ENCODE measurements at places on chromosomes 3 and 15.

DNA sequence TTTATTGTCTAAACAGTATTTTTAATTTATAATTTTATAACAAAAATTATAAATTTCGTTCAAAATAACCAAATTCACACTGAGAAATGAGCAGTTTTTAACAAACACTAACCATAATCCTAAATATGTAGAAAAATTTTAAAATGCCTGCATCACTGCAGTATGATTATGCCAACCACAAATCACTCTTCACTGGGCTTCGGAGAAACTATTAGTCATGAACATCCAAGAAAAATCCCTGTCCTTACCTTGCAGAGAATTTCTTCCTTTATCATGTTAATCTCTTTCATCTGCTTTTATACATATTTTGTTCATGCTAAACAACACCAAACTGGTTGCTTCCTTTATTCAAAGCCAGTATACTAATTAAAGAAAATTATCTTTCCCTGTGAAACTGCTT is 511.0 kb upstream of the ALCAM start:
- DNase-seq: no peak

DNA sequence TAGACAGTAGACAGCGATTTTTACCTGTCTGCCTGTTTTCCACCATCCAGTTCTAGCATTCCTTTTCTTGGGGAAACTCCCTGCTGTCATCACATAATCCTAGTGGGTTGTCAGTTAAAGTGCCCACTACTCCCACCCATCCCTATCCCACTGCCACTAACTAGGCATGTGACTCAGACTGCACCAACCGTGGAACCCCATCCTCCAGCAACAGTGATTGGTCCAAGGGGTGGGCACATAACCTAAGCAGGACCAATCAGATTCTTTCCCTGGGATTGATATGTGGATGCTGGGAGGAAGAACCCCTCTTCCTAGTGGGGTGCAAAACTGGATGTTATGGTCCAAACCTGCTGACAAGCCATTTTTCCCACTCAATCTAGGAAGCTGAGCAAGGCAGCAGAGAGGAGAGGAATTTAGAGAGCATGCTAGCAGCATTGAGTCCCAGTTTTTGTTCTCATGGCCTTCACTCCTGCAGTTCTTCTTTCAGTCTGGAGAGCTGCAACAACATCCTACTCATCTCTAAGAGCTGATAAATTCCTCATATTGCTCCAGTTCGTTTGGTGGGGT is 3.9 kb upstream of the INSYN1 start:
- no peak for DNase-seq

DNA sequence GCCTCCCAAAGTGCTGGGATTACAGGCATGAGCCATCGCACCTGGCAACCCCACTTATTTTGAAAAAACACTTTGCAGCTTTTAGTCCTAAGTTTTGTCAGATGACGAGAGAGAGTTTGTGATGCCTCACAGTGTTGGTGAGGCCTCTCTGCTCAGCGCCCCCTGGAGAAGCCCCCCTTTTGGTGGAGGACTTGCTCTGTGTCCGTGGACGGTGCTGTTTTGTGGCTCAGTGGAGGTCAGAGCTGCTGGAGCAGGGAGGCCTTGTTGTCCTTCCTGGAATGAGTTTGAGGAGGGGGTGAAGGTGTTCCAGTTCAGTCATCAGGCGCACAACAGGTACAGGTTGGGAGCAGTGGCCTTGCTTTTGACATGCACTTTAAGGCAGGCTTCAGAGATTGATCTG is 58.0 kb downstream of the PGPEP1L start:
- DNase-seq: no peak

- no peak for DNase-seq
Observed at GRCh38 chr15:92809880-92810361, 90.2 kb upstream of the CHD2 start.

DNA sequence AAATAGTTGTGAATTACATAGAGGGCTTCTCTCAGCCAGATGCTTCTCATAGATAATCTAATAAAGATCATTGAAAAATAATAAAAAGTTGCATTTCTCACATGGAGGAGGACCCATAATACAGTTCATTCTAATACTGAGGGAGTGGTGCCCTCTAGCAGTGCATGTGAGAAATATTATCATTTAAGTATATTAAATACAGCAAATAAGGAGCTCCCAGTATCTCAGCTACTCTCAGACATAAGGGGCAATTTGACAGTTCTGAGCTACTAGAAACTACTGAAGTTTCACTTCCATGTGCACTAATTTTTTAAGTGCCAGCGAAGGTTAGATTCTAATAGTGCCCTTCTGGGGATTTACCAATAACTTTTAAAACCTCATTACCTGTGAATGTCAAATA is 188.3 kb downstream of the IL5RA start:
- DNase-seq: no peak

DNA sequence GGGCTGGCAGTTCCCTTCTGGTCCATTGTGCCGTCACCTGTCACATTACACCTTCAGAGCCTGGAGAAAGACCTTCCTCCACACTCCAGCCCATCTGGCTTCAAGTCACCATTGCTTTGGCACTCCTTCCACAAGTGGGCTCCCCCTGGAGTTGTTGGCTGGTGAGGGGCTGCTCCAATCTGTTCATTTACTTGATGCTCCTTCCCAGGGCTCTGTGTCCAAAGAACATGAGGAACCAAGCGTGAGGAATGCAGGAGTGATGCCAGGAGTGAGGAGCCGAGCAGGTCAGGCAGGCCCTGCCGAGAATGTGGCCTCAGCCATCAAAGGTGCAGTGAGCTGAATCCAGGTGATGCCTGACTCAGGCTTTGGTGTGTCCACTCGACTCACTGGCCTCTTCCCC is 57.2 kb downstream of the OXNAD1 start:
- DNase-seq: no peak

- DNase-seq: no peak
Observed at GRCh38 chr3:106114220-106114619, 245.4 kb upstream of the CBLB start.

- no peak for DNase-seq
Observed at GRCh38 chr15:51580385-51580784, 42.2 kb downstream of the DMXL2 start.

- DNase-seq: no peak
Observed at GRCh38 chr3:85571835-85572234, 613.0 kb downstream of the CADM2 start.

DNA sequence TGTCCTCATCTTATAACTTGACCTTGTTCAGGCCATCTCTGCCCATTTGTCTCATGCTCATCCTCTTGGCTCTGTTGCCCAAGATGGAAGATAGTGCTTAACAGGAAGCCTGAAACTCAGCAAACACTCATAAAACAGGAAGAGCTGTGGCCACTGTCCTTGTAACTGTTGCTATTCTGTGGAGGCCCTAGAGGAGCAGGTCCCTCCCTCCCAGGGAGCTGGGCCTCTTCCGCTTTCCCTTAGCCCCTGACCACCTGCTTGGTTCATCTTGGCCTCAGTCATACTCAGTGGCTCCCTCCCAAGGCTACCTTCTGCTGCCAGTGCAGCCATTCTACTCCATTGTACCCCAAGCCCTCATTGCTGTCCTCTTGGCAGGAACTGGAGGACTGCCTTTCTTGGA is 3.5 kb downstream of the MAPKAPK3 start:
- no peak for DNase-seq

GRCh38 chr3:101036213-101036618 is 43.0 kb upstream of the ABI3BP start:
- no peak for DNase-seq

GRCh38 chr15:28101201-28101600 is 2.1 kb upstream of the OCA2 start:
- DNase-seq: no peak

- no peak for DNase-seq
Observed at GRCh38 chr3:58052373-58053273, 44.4 kb downstream of the FLNB start.

DNA sequence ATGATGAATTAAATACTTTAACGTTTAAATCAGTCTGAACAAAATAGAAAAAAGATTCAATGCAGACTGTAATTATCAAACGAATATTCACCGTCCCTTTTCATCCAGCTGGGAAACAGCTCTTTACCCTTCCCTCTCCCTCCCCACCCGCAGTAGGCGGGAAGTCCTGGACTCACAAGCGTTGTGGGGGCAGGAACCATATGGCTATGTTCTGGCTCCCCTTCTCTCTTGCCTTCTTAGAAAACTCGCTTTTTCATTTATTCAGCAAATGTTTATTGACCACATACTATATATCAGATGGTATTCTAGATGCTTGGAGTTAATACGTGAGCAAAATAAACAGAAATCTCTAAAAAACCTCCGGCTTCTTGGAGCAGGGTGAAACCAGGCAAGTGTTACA is 715 bp upstream of the SCAPER start:
- no peak for DNase-seq

- no peak for DNase-seq
Observed at GRCh38 chr3:37375184-37376127, 201.1 kb upstream of the LRRFIP2 start.

GRCh38 chr15:29071232-29071881 is 185.6 kb downstream of the APBA2 start:
- DNase-seq: no peak

- no peak for DNase-seq
Observed at GRCh38 chr3:189727898-189728297, 96.7 kb downstream of the TP63 start.

- DNase-seq: no peak
Observed at GRCh38 chr3:184791171-184791570, 20.8 kb upstream of the VPS8 start.

GRCh38 chr3:197847866-197848401 is 56.9 kb downstream of the LRCH3 start:
- no peak for DNase-seq

DNA sequence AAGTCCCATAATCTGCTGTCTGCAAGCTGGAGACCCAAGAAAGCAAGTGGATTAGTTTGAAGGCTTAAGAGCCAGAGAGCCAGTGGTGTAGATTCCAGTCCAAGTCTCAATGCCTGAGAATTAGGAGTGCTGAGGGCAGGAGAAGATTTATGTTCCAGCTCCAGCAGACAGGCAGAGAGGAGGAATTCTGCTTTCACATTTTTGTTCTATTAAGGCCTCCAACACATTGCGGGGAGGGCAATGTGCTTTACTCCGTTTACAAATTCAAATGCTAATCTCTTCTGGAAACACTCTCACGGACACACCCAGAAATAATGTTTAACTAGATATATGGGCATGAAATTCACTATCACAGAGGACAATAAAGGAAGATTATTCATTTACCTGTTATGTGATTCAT is 54.0 kb downstream of the DPH6 start:
- DNase-seq: no peak

- no peak for DNase-seq
Observed at GRCh38 chr3:171285287-171285686, 174.9 kb downstream of the TNIK start.

- DNase-seq: no peak
Observed at GRCh38 chr3:132090921-132091320, 56.1 kb upstream of the CPNE4 start.

DNA sequence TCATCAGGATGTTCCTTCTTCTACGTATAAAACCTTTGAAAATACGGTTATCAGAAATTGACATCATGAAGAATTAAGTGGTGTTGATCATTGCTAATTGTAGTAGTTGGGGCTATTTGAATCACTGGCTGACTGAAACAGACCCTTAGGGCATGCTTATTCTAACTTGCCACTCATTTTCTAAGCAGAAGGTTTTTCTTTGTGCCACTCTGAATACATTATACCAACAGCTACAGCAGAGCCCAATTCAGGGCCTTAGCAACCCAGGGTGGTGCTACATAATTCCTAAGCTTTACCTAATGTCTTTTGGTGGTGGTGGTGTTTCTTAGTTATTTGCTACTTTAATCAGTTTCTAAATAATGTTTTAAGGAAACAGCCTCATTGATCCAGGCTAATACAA is 524.2 kb downstream of the NLGN1 start:
- DNase-seq: no peak

GRCh38 chr3:11832981-11833905 is 13.4 kb downstream of the TAMM41 start:
- DNase-seq: no peak

DNA sequence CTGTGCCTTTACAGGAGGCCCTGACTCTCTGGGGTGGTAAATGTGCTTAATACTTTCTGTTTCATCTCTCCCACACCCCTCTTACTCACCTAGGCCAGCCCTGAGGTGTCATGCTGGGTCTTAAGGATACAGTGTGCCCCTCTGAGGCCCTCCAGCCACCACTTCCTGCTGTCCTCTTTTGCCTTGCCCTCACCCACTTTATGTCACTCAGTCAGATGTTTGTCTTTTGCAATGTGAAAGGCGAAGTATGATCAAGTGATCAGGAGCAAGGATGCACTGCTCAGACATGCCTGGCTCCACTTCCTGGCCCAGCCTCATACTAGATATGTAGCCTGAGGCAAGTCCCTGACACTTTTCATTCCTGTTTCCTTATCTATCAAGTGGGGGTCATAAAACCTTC is 339.0 kb upstream of the NR2E3 start:
- DNase-seq: no peak

GRCh38 chr15:74167891-74168331 is 5.6 kb upstream of the ISLR start:
- no peak for DNase-seq
